ENCODE measurements at places on chromosomes 16 and 17.

- DNase-seq, result no peak
These were observed 8.2 kb downstream of the PLD2 start for GRCh38 chr17:4815043-4815675.

DNA sequence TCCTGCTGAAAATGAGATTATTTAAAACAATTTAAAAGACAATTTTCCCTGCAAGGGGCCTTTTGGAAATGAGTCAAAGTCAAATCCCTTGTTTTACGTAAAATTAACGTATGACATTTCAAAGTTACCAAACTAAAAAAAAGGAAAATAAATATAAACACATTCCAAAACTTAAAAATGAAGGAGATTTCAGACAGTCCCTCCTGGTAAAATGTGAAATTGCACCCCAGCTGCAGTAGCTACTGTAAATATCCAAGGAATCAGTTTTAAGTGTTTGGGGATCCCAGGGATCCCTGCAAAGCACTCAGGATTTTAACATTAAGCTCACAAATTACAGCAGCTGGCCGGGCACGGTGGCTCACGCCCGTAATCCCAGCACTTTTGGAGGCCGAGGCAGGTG, 63.3 kb downstream of the NXN start:
- no peak for DNase-seq

DNA sequence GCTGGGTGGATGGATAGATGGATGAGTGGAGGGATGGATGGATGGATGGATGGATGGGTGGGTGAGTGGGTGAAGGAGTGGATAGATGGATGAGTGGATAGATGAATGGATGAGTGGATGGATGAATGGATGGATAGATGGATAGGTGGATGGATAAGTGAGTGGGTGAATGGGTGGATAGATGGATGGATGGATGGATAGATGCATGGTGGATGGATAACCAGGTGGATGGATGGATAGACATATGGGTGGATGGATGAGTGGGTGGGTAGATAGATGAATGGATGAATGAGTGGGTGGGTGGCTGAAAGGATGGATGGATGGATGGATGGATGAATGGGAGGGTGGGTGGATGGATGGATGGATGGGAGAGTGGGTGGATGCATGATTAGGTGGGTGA, 51.0 kb upstream of the ZC3H18 start:
- DNase-seq, result no peak

DNA sequence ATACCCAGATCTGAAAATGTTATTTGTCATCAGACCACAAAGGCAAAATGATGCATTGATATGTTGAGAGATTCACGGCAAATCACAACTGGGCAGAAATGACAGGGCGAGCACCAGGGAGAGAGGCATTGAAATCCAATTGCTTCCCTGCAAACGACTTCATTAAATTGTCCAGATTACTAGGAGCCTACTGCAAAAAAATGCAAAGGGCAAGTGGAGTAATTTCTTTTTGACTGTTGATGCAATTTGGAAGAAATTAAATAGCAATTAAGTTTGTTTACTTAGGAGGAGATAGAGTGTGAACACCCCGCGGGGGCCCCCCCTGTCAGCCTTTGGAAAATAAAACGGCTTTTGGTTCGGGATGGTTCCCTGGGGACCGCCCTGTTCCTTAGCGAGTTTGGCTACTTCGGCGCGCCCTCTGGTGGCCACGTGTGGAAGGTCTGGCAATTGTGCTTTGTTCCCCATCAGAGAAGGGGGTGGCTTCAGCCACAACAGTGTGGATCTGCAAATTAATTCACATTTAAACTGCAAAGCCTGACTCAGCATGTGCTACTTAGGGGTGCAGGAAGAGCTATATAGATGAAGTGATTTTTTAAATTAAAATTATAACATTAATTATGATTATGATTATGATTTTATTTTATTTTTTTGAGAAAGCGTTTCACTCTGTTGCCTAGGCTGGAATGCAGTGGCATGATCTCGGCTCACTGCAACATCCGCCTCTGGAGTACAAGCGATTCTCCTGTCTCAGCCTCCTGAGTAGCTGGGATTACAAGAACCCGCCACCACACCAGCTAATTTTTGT, 14.5 kb upstream of the TMC7 start:
- peak; percentile 17 for DNase-seq

GRCh38 chr16:81637336-81638235, 141.5 kb upstream of the PLCG2 start:
- no peak for DNase-seq

DNA sequence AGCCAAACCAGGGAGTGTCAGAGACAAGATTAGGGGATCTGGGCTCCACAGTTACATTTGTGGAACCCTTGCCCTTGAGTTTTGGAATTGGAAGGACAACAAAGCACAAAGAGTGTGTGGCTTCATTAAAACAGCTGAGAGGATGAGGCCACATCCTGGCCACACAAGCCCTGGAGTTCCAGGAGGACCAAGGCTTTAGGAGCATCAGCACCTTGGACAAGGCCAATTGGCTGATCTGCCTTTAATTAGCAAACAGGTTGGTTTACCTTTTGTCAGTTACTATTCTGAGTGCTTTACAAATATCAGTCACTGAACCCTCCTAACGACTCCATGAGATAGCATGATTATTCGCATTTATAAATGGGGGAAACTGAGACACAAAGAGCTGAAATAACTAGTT, 54.7 kb downstream of the SLC6A2 start:
- no peak for DNase-seq

DNA sequence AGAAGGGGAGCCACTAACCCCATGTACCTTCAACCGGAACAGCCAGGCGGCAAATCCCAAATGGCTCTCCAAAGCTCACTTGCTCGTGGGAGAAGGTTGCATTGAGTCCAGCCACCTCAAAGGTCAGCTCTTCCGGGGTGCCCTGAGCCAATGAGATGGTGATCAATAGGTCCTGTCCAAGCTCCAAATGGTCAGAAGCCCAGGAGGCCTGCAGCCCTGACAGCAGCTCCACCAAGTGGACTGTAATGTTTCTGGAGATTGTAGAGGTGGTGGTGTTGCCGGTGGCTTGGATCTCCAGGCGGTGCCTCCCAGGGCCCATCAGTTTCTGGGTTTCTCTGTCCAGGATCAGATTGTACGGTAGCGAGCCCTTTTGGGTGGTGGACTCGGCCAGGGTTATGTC, 39.9 kb upstream of the BCO1 start:
- no peak for DNase-seq

DNA sequence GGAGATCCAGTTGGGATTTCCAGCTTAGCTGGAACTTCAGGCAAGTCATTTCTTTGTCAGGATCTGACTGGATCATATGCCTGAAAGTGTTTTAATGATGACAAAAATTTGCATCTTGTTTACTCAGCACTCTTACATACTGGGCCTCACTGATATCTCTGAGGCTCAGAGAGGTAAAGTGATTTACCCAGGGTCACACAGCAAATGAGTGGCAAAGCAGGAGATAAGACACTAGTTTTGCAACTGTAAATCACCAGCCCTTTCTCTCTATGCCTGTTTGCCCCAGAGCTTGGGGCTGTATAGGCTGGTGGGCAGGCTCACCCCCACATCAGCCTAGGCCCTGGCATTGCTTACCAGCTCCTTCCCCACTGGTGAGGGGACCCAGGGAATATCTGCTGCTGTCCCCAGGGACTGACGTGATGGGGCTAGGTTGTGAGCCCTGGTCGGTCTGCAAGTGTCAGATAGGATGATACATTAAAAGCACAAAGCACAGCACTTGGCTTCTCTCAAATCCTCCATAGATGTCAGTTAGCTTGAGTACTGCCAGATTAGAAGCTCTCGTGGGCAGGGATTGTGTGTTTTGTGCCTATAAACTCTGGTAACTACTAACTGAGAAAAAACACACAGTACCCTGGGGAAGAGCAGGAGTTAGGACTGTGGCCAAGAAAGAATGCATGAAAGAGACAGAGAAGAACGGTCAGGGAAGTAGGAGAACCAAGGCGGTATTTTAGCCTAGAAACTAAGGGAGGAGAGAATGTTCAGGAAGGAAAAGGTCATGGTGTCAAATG, 165.4 kb downstream of the COPRS start:
- no peak for DNase-seq

GRCh38 chr17:47660064-47660492, 10.4 kb downstream of the KPNB1 start:
- DNase-seq, result no peak

DNA sequence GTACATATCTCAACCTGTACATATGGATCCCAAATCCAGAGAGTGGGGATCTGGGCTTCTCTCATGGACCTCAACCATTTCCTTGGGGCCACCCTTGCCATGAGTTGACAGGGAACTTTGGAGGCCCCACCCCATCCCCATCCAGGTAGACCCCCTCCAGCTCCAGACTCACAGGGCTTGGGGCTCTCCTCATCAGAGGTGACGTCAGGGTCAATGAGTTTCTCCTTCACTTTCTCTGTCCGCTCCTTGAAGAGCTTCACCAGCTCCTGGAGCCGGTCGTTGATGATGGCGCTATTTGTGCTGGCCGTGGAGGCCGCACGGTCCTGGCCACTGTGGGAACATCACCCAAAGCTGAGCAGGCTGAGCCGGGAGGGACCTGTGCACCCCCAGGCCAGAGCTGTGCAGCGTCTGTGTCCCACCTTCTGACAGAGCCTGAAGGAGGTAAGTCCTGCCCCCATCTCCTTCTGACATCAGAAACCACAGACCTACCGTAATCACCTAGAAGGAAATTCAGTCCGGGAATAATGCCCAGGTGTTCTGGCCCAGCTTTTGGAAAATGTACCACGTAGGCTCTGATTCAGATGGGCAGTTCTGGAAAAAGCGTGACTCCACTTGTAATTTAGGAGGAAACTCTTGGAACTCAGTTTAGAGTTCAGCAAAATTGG, 50.6 kb downstream of the CNGB1 start:
- DNase-seq, result no peak

- DNase-seq, result no peak
These were observed 143.4 kb upstream of the HS3ST2 start for GRCh38 chr16:22670551-22671041.

DNA sequence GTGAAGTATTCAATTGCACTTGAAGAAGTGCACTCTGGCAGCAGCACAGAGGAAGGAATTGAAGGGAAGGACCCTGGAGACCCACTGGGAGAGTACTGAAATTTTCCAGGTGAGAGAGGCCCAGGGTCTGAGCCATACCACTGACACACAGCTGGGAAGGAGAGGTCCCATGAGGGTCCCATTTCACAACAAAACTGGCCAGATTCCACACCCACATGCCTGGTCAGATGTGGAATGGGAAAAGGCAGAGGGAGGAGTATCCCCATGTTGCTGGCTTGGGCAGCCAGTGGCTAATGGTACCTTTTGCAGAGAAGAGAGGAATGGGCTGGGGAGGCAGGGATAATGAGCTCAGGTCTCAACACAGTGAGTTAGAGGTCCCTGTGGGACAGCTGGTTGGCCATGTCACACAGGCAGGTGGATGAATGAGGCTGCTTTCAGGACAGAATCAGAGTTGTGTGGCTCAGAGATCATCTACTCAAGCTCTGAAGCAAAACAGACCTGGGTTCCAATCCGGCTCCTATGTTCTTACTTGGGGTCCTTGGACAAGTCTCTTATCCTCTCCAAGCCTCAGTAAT, 26.2 kb upstream of the NGFR start:
- DNase-seq, result peak; percentile 25

DNA sequence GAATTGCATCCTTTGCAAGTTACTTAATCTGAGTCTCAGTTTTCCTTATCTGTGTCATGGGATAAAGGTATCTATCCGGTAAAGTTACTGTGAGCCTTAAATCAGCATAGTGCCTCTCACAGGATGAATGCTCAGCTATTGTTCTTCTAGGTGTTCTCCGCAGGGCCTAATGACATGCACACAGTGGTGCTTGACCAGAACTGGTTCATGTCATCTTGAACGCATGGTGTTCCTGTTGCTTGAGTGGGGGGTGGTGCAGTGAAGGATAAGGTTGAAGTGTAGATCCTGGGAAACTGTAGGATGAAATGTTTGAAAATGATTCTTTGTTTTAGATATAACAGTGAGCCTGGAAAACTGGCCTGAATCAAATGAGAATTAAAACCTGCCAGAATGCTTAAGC, 4.0 kb downstream of the KRT40 start:
- DNase-seq, result no peak

DNA sequence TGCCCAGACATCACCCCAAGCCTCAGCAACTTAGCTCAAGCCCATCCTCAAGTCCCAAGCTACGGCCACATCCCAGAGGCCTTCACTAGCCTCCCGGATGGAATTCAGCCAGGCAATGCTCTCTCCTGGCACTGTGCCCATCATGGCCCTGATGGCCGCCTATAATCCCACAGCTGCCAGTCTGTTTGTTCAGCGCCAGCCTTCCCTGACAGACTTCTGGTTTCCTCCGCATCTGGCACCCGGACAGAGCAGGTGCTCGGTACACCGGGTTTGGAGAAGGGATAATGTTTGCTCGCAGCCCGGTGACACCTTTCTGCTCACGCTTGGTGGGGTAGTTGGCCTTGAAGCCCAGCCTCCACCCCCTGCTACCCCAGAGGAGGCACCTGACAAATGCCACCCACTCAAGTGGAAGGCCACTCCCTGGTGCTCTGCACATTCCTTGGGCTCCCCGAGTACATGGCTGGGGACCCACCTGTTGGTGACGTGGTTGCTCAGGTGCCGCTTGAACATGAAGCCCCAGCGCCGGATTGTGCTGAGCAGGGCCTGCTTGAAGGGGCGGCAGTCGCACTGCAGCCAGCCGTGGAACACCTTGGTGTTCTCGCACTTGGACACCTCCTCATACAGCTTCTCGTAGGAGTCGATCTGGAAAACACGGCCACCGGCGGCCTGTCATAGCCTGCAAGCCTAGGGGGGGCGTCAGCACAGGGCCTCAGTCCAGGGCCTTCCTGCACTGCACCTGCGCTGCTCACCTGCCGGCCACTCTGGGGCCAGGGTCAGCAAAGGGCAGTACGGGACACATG, 47.1 kb downstream of the DNAH17 start:
- DNase-seq, result no peak

GRCh38 chr17:48025904-48026501, 11.6 kb downstream of the COPZ2 start:
- DNase-seq, result no peak

GRCh38 chr16:82643136-82643535, 16.4 kb downstream of the CDH13 start:
- no peak for DNase-seq

- DNase-seq, result no peak
These were observed 4.4 kb upstream of the WFIKKN2 start for GRCh38 chr17:50830994-50831393.

DNA sequence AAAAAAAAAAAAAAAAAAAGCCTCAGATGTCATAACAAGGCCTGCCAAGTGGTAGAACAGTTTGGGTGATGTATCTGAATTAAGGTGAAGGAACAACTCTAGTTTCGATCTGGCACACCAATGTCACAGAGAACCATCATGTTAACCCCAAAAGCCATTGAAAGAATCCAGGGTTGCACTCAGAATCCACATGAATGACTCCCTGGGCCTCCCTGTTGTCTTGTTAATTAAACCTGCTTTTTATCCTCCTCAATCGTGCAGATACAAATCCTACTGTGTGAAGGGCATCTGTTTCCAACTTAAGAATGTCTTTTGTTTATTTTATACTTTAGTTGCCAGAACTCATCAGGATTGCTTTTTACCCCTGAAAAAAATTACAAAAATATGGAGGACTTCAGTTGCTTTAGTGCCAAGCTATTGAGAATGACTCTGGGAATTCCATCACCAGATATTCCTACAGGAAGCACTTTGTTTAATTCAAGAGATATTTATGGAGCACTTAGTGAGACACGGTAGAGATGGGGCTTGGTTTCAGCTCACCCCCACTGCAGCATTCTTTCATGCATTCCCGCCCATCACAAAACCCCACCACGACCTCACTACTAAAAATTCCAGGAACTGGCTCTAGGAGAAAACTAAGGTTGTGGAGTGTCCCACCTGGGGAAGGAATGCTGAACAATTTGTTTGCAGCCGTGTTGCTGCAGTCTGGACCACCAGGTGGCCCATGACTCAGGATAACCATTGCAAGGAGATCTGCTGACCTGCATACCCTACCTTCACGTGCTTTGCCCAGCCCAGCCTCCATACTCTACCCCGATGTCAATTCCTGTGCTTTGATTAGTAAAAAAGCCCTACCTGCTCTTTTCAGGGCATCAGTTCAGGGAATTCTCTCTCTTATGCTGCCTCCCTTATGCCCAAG, 63.8 kb upstream of the GPRC5B start:
- DNase-seq, result no peak

Measured in skeletal muscle cell (primary cell).